ENCODE measurements at places on chromosomes 16 and 17. TPM values are rescaled to one million over a fixed set of nuclear protein-coding genes. Genes with fewer than 3 reads are reported as not detected.
A peak's percentile ranks its signal among the peaks of the same experiment; 100 is the strongest.

Gene ZNF624
- total RNA-seq = 5.6 TPM

Gene DNAH3
- total RNA-seq = 0.03 TPM

Gene OGFOD3
- total RNA-seq = 29.4 TPM

Gene CDC42EP4
- 3.8 TPM for total RNA-seq

Gene WFIKKN2
- total RNA-seq = not detected

DNA sequence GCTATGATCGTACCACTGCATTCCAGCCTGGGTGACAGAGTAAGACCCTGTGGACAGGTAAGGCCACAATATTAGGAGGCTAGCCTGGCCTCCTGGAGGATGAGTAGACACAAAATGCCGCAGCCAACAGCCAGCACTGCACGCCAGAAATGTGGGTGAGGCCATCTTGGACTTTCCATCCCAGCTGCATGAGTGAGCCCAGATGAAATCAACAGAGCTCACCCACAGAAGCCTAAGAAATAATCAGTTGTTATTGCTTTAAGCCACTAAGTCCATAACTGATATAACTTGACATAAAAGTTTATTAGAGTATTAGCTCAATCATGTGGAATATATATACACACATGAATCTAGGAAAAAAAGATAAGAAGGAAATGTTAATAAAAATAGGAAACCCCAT lies 101.7 kb downstream of the CDYL2 start:
- no peak overlapping the region for H3K27ac ChIP-seq
- DNase-seq = no peak
- peaks cover 16% of the 10 kb centered on the region for H3K36me3 ChIP-seq
- peaks cover 16% of the 10 kb centered on the region for H3K4me1 ChIP-seq
- no peaks in the 10 kb centered on the region for H3K27me3 ChIP-seq

DNA sequence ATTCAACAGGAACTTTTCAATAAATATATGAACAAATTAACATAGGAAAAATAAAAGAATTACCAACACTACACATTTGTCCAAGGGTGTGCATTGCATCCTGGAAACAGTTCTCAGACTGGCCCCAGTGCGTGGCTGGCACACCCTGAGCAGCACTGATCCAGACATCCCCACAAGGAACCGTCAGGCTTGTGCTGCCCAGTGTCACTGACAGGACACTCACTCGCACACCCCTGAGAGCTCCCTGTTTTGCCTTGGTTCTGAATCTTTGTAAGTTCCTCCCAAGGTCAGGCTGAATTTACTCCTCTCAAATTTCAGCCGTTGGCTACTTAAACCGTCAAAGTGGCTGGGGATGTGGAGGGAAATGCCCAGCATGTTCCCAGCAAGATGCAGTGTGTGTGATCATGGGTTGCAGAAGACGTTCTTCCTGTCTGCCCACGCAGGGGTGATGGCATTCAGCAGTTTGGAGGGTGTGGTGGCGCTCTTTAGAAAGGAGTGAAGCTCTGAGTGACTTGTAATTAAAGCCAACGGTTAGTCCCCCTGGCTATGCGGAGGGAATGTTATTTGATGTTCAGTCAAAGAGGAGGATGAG lies 1.7 kb downstream of the MT2A start:
- H3K4me3 ChIP-seq = peak overlapping the region; percentile 93
- H3K36me3 ChIP-seq = no peaks in the 10 kb centered on the region
- H3K4me1 ChIP-seq = peaks cover 56% of the 10 kb centered on the region

DNA sequence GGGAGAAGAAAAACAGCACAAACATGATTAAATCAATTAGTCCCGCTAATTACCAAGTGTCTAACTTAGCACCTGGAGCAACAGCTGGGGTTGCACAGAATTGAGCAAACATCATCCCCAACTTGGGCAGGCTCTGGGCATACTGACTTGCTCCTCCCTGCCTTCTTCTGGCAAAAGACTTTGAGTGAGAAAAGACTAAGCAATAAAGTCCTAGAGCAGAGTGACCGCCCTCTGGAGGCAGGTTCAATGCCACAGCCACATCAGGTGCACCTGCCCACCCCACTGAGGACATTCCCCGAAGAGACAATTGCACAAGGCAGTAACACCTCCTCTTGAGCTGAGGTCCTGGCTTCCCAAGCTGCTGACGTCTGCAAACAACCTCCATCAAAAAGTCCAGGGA lies 358.3 kb downstream of the SOX9 start:
- no peak overlapping the region for H3K4me3 ChIP-seq
- no peaks in the 10 kb centered on the region for H3K4me1 ChIP-seq
- no peaks in the 10 kb centered on the region for H3K36me3 ChIP-seq
- no peak for DNase-seq

DNA sequence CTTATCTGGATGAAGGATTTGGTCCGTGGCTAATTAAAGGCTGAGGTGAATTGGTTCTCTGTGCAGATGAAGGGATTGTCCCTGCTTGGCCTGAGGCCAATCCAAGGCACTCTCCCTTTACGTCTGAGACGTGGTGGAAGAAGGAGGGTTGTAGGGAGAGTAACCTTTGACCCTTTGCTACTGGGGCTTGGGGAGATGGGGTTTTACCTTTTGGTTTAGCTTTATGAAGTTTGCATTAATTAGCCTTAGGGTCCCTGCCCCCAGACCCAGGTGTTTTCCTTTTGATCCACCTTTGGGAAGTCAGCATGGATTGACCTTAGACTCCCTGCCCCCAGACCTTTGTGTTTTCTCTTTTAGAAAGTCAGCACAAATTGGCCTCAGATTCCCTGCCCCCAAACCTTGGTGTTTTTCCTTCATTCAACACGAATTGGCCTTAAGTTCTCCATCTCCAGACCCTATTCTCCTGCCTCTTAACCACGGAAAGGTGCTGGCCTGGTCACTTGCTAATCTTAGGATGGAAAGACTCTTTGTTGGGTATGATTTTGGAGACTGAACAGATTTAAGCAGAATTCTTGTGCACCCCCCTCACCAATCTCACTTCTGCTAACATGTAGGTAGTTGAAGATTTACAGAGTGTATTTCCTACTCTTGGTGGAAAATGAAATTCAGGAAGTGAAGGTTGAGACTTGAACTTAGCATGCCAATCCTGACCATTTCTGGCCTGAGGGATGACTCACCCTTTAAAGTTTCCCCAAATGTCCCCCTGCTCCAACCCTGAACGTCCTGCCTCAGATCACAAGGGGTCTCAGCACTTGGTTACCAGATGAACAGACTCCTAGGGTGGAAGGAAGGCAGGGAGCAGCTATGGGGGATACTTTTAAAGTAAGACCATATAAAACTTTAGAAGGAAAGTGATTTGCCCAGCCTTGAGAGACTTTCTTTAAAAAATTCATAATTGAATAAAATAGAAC lies 23.1 kb upstream of the MMD start:
- no peak overlapping the region for H3K4me3 ChIP-seq
- H3K36me3 ChIP-seq = no peaks in the 10 kb centered on the region
- no peak overlapping the region for H3K27ac ChIP-seq
- no peaks in the 10 kb centered on the region for H3K4me1 ChIP-seq
- H3K27me3 ChIP-seq = peaks cover 3% of the 10 kb centered on the region

DNA sequence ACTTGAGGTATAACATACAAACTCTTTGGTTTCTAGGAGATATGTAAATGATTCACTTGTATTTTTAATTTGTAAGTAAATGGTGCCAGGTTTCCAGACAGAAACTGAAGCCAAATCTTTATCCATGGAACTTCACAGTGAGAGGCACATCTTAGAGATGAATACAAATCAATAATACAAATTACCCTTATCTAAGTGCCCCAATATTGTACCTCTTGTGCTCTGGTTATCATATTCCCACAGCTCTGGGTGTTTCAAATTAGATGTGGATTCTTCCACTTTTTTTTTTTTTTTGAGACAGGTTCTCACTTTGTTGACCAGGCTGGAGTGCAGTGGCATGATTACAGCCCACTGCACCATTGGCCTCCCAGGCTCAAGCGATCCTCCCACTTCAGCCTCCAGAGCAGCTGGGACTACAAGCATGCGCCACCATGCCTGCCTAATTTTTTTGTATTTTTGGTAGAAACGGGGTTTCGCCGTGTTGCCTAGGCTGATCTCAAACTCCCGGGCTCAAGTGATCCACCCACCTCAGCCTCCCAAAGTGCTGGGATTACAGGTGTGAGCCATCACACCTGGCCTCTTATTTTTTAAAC lies 38.0 kb upstream of the DHX40 start:
- H3K36me3 ChIP-seq = no peaks in the 10 kb centered on the region
- H3K4me3 ChIP-seq = no peak overlapping the region
- DNase-seq = no peak
- H3K4me1 ChIP-seq = no peaks in the 10 kb centered on the region

DNA sequence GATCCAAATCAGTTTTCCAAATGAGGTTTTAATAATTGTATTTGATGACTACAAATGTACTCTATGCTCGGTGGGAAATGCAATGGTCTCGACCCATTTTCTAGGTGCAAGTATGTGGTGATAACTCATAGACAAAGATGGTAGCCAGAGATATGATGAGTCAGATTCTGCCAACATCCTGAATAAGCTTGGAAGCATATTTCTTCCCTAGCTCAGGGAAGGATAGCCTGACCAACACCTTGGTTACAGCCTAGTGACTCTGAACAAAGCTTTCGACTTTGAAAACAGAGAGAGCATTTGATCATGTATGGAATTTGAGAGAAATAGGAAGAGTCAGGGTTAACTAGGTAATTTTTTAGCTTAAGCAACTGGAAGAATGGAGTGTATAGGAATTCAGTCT lies 128.3 kb upstream of the MYOCD start:
- H3K36me3 ChIP-seq = no peaks in the 10 kb centered on the region
- no peak for DNase-seq
- no peaks in the 10 kb centered on the region for H3K4me1 ChIP-seq
- no peaks in the 10 kb centered on the region for H3K27me3 ChIP-seq
- H3K4me3 ChIP-seq = no peak overlapping the region

DNA sequence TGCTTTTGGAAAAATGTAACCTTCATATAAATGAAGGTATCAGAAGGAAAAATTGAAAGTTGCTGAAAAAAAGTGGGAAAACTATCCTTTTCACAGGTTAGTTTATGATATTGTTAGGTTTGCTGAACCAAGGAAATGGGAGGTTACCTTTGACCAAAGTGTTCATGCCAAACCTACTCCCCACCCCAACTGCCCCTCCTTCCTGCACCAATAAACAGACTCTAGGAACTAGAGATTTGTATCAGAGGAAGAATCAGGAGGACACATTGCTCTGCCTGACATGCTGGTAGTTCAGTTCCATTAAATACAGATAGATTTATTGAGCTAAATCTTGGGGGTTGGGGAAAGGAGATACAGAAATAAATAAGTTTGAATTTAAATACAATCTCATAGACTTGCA lies 18.2 kb downstream of the MYH8 start:
- peaks cover 2% of the 10 kb centered on the region for H3K4me1 ChIP-seq
- H3K27ac ChIP-seq = no peak overlapping the region
- peaks cover 4% of the 10 kb centered on the region for H3K27me3 ChIP-seq
- H3K36me3 ChIP-seq = no peaks in the 10 kb centered on the region
- H3K4me3 ChIP-seq = no peak overlapping the region

- no peak for DNase-seq
- no peak overlapping the region for H3K27ac ChIP-seq
- no peak overlapping the region for H3K4me3 ChIP-seq
- peaks cover 12% of the 10 kb centered on the region for H3K36me3 ChIP-seq
Observed at GRCh38 chr16:23534868-23535860, 22.0 kb downstream of the EARS2 start.

DNA sequence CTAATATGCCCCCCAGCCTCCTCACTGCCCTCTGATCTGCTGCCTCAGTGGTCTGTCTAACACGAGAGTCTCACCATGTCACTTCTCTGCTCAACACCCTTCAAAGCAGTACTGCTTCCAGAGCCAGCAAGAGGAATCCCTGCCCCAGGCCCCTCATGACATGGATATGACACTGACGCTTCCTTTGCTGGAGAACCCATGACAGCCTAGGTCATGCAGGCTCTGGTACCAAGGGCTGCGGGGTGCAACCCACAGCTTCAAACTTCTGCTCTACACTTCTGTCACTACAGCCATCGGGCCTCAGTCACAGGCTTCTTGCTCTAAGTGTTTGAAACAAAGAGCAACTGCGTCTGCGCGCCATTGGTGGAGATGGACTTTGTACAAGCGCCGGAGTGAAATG lies 32.6 kb upstream of the DLX4 start:
- H3K27me3 ChIP-seq = peaks cover 28% of the 10 kb centered on the region
- H3K36me3 ChIP-seq = no peaks in the 10 kb centered on the region
- no peaks in the 10 kb centered on the region for H3K4me1 ChIP-seq
- no peak overlapping the region for H3K27ac ChIP-seq
- DNase-seq = no peak
- no peak overlapping the region for H3K4me3 ChIP-seq

DNA sequence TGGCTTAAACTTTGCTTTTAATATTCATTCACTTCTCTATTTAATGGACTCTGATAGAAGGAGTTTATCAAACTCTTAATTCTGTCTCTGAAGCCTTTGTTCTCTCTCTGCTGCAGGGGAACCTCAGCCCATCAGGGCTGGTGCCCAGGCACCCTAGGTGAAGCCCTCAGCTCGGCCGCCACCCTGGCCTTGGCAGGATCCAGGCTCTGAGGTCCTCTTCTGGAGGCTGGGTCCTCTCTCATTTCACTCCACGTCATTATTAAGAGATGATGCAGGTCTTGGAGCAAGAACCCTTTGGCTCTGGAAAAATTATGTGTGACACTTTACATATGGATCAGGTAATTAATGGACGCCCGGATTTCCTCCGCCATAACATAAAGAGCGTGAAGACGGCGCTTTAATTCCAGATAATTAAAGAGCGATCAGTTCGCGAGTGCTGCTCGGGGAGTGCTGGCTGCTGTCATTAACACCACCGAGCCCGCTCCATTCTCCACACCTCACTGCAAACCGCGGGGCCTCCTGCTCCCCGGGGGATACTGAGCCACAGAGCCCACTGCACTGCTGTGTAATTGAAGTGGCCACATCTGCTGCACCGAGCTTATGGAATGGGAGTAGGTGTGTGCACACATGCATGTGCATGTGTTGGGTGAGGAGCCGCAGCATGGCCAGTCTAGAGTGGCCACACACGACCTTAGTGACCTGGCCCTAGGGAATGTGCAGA lies 259.4 kb upstream of the TNRC6C start:
- no peak for DNase-seq
- H3K4me3 ChIP-seq = no peak overlapping the region
- H3K27ac ChIP-seq = no peak overlapping the region

DNA sequence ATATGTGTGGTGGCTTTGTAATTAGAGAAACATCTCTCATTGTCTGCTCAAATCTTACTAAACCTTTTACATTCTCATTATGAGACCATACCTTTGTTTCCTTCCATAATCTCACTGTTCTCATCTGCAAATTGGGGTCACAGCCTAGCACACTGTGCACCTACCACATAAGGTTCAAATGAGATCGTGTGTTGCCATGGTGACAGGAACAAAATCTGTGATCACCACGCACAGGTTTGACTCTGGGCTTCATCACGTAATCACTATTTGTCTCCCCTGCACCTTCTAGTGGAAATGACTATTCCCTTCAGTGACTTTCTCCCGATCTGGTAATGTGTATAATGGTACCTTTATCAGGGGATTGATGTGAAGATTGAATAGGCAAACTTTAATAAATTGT lies 26.1 kb downstream of the CDH8 start:
- no peaks in the 10 kb centered on the region for H3K36me3 ChIP-seq
- no peak overlapping the region for H3K4me3 ChIP-seq
- H3K27ac ChIP-seq = no peak overlapping the region
- H3K4me1 ChIP-seq = no peaks in the 10 kb centered on the region

Data from activated CD4-positive, alpha-beta memory T cell treated with anti-CD3 and anti-CD28 coated beads, Interleukin-2, amount 10 ng/mL, durations not matched to agents 7 days and 5 days (primary cell).